NCI-H1048 (cell line): ENCODE measurements at places on chromosomes 12 and 14.

DNA sequence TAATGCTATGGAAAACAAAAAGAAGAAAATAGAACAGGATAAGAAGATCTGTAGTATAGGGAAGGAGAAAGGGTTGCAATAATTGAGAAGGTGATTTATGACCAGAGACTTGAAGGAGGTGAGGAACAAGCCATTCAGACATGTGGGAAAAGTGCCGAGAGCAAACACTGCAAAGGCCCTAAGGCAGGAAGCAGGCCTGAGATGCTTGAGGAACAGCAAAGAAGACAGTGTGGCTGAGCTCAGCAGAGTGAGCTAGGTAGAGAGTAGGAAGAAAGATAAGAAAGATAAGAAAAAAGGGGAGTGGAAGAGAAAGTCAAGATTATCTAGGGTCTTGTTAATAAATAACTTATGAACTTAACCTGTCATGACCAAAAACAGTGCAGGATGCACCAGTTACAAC is 671.8 kb downstream of the RPS29 start:
- no peak for DNase-seq

DNA sequence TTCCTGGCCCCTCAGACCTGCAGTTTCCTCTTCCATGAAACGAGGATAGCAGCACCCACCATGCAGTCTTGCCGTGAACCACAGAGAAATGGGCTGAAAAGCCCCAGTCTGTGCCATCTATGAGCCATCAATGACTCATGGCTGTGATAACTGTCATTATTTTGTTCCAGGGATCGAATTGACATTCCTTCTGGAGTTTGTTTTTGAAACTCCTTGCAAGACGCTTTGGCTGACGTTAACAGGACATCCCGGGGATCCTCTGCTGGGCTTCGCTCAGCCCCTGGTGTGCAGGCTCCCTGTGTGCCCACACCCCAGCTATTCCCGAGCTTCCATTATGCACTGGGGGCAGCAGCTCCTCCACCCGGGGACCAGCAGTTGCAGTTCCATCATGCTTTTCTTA is 33.8 kb downstream of the MMAB start:
- DNase-seq, result no peak

- DNase-seq, result peak; percentile 14
Measured at GRCh38 chr12:3299929-3300832, 190.8 kb upstream of the PRMT8 start.

DNA sequence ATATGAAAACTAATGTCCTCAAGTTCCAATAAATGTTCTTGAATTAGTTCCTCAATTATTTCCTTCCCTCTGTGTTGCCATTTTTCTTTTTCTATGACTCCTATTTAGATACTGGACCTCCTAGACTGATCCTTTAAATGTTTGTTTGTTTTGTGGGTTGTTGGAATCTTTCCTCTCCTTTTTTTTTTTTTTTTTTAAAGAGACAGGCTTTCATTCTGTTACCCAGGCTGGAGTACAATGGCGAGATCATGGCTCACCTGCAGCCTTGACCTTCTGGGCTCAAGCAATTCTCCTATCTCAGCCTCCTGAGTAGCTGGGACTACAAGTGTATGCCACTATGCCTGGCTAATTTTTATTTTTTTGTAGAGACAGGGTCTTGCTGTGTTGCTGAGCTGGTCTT is 9.6 kb downstream of the PRKAG1 start:
- DNase-seq, result no peak

DNA sequence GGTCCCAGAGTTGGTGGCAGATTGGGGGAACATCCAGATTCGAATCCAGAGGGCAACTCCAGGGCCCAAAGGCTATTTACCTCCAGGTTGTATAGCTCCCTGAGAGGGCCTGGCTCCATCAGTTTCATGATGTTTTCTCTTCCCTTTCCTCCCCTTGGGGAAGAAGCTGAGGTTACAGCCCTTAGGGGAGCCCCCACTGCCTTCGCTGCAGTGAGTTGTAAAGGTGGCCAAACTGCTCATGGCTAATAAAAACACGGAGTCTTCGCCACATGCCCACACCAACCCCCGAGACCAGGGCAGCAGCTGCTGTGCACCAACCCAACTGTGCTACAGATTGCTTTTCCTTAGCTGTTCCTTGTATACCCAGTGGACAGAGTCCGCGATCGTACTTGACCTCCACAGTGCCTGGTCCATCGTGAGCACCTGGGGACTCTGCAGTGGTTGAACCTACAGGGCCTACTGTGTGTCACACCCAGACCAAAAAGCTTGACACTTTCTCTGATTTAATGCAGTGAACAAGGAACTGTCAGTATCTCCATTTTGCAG is 20.9 kb downstream of the GALNT16 start:
- no peak for DNase-seq

DNA sequence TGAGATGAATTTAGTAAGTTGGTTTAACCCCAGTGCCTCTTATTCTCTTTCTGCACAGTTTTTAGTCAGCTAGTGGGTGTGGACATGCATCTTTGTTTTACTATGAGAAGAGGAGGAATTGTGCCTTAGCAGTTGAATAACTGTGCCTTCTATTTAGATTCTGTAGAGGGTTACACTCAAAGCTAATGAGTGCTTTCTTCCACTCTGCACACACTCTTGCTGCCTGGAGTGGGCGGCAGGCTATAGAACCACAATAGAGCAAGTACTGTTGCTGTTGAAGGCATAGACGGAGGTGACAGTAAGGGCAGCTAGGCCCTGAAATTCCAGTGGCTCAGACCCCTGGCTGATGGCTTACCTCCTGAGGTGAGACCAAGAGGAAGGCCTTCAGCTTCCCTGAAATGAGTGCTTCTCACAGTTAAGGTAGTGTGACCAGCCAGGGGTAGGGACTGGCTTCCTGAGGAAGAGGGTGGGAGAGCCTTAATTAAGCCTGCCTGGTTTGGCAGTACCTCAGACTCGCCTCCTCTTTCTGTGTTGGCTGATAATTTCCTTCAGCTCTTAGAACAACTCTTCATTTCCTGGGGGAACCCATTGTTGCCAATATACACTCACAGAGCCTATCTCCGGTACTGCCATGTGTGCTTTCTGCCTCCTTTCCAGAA is 24.7 kb downstream of the SUSD6 start:
- no peak for DNase-seq

DNA sequence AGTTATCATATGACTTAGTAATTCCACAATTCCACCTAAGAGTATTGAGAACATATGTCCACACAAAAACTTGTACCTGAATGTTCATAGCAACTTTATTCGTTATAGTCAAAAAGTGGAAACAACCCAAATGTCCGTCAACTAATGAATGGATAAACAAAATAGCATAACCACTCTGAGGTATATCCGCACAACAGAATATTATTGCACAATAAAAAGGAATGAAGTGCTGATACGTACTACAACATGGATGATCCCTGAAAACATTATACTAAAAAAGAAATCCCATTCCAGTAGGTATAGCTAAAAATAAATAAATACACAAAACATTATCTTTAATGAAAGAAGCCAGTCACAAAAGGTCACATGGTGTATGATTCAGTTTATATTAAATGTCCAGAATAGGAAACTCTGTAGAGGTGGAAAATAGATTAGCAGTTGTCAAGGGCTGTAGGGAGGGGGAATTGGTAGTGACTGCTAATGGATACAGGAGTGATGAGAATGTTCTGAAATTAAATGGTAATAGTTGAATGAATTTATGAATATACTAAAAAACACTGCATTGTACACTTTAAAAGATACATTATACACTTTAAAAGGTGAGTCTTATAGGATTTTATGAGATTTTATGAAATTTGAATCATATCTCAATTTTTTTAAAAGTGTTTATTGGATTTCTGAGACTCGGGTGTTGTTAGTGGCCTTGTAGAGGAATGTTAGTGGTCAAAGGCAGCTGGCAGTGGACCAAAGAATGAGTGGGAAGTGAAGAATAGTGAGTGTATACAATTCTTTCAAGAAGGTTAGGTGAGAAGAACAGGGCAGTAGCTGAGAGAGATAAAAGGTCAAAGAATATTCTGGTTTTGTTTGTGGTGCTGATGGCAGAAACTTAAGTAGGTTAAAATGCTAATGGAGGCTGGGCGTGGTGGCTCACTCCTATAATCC is 36.3 kb upstream of the BAZ1A start:
- no peak for DNase-seq

DNA sequence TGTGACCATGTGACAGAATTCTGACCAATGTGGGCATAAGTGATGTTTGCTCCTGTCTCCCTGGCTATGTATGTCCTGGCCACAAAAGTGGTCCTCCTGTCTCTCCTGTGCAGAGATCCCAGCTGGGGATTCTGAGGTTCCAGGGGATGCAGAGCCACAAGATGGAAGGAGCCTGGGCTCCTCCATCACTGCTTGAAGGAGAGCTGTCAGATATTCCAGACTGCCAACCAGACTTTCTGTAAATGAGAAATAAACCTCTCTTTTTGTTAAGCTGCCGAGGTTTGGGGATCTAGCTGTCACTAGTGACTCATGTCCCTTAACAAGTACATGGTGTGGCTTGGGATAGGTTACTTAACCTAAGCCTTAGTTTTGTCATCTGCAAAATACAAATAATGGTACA is 21.9 kb downstream of the BDKRB1 start:
- DNase-seq, result no peak

- DNase-seq, result no peak
Measured at GRCh38 chr14:91344096-91344495, 73.5 kb downstream of the CCDC88C start.

DNA sequence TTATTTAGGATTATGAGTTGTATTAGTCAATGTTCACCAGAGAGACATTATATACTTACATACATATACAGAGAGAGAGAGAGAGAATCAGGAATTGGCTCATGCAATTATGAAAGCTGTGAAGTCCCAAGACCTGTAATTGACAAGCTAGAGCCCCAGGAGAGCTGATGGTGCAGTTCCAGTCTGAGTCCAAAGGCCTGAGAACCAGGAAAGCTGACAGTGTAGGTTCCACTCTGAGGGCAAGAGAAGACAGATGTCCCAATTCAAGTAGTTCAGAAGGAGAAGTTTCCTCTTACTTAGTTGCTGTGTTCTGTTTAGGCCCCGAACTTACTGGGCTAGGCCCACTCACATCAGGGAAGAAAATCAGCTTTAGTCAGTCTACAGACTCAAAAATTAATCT is 76.4 kb upstream of the FICD start:
- DNase-seq, result no peak
